Stimulated activated CD4-positive, alpha-beta T cell treated with anti-CD3 and anti-CD28 coated beads, Interleukin-15, amount 100 ng/mL, for 1 hour (primary cell): ENCODE measurements at places on chromosomes 1 and 21.

DNA sequence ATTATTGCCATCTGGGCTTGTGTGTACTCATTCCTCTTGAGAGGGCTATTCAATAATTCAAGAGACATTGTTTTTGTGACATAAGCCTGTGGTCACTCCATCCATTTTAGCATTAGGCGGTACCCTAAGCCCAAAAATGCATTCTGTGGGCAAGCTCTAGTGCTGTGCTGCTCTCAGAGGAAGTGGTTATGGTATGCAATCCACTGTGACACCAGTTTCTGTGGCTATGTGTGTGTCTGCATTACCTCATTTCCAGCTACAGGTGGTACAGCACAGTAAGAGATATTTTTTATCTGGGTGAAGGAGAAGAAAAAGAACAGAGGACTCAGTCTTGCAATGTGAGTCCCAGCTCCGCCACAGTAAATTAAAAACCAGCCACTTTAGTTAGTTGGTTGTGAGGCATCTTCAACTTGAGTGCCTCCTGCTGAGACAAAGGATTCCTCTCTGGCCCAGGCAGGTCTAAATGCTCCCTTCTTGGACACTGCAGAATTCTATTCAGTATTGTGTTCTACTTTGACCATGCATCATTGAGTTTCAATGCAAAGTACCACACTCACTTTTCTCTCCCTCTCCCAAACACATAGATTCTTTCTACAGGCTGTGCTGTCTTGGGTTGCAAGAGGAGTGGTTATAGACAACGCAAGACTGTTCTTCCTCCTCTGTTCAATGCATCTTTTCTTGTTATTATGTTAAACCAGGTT lies 777.8 kb upstream of the BRINP3 start:
- no peak for DNase-seq

DNA sequence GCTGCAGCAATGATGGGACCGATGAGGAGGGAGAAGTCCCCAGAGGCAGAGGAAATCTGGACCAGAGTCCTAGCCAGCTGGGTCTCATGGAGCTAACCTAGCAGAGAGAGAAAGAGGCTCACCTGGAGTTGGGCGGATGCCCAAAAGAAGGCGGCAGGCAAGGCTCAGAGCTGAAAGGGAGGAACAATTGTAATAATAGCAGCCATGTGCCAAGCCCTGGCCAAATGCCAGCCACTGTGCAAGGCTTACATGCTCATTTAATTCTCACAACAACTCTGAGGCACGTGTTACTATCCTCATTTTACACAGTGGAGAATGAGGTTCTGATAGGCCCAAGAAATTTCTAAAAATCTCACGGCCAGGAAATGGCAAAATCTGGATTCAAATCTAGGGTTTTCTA lies 50.0 kb upstream of the ZNF648 start:
- no peak for DNase-seq

- DNase-seq, result no peak
Observed at GRCh38 chr1:81458186-81458585, 342.5 kb upstream of the ADGRL2 start.

DNA sequence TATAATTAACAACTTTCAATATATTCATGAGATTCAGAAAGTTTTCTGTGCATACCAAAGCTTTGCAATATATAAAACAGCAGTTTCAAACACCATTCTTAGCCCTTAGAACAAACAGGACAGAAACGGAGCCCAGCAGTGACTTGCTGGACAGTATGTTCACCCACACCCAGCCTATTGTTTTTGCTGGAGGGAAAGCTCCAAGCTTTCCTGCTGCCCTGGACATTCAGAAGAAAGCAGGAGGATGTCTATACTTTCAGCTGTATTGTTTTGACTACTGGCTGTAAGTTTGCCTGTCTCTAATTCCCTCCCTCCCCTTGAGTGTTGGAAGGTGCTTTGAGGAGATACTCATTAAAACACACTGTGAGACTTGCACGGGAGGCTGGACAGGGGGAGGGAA lies 9.6 kb downstream of the DENND2C start:
- DNase-seq, result no peak

DNA sequence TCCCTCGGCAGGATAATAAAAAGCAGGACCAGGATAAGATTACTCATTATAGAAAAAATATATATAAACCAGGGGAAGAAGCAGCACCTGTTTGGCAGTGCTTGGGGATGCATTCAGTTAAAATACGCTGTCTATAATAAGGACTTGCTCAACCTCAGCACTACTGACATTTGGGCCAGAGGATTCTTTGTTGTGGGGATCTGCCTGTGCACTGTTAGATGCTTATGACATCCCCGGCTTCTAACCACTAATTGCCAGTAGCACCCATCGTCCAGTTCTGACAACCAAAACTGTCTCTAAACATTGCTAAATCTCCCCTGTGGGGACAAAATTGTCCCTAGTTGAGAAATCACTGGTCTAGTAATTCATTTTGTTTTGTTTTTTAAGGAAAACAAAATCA lies 242.1 kb downstream of the SLC45A1 start:
- DNase-seq, result no peak

DNA sequence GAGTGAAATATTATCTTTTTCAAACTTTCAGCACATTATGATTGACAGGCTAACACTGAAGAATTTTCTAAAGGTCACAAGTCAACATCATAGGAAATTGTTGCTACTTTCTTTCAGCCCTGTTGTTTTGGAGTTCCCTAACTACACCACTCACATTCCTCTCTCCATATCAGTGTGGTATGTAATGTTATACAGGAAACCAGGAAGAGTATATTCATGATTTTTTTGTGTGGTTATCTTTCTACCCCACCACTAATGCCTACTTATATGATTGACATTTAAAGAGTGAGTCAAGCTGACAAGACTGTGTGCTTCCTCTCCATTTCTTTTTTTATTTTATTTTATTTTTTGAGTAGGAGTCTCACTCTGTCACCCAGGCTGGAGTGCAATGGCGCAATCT lies 47.8 kb upstream of the PRDM2 start:
- DNase-seq, result no peak

GRCh38 chr1:32367912-32368635 lies 5.7 kb downstream of the TSSK3 start:
- DNase-seq, result no peak

- no peak for DNase-seq
Observed at GRCh38 chr1:230145953-230146476, 79.0 kb downstream of the GALNT2 start.

DNA sequence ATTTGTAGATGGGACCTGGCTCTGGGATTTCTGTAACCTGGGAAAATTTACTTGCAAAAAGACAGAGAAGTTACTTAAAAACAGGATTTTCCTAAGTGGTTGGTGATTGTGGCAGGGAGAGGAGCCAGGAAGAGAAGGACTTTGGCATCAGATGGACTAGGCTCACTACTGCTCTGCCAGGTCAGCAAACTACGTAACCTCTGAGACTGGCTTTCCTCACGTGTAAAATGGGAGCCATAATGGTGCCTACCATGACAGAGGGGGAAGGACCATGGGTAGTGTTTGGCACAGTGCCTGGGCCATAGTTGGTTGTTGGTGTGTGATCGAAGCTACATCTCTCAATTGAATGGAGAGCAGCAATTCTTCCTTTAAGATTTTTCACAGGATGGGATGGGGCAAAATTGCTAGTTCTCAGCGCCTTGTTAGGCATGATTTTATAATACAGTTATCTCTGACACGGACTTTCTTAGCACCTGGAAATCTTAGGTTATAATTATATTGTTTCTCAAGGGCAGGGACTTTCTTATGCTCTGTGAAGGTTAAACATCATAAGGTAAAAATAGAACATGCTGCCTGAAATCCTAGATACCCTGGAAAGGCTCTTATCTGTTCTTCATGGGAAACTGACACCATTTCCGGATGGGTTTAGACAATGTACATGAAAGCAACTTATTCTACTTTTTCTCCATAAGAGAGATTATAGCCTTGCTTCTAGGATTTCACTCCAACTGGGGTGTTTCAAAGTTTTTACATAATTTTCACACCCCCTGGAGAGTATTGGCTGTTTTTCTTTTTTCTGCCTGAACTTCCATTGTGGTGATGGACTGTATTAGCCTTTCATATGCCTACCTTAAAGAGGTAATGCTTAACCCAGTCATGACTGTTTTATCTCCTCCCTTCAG lies 10.9 kb downstream of the ROR1 start:
- no peak for DNase-seq

DNA sequence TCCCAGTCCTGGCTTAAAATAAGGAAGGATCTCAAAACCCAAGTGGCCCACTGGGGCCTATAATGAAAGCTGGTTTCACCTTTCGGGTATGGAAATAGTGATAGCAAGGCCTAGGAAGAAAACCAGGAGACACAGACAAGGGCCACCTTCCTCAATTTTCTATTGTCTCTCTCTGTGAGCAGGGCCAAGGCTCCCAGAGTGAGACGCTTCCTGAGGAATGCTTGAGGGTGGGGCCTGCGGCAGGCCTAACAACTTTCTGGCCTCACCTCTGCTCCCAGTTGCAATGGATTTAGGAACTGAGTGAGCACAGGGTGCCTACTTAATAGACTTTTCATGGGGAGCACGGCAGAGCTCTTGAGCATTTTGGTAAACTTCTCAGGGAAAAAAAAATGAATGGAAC lies 300.9 kb downstream of the ASTN1 start:
- DNase-seq, result no peak

- DNase-seq, result no peak
Observed at GRCh38 chr1:93671099-93671621, 10.5 kb downstream of the BCAR3 start.

- DNase-seq, result no peak
Observed at GRCh38 chr1:232529747-232530146, 100.2 kb downstream of the SIPA1L2 start.

GRCh38 chr1:44587796-44588460 lies 86.4 kb downstream of the TMEM53 start:
- DNase-seq, result no peak

GRCh38 chr1:109935451-109935900 lies 24.8 kb downstream of the CSF1 start:
- no peak for DNase-seq

- no peak for DNase-seq
Observed at GRCh38 chr1:4624801-4625200, 29.6 kb upstream of the AJAP1 start.
